HT1080 (cell line): ENCODE measurements at places on chromosomes 6 and 20. TPM values are rescaled to one million over a fixed set of nuclear protein-coding genes. Genes with fewer than 3 reads are reported as not detected.

DNA sequence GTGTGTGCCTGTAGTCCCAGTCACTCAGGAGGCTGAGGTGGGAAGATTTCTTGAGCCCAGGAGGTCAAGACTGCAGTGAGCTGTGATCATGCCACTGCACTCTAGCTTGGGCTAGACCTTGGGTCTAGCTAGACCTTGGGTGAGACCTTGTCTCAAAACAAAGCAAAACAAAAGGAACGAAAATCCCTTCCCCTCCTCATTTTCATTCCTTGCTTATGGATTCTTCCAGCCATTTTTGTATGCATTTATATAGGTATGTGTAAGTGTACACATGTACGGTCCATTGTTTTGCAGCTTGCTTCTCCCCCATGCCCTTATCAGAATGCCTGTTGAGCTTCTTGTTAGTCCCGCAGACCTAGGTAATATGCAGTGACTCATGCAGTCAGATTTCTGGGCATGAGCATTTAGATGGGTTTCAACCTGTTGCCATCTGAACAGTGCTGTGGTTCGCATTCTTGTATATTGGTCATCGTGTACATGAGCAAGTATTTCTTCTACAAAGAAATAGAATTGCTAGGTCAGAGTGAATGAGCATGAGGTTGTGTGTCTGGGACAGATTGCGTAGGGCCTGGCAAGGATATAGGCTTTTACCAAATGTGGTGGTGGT is 73.2 kb downstream of the ATRN start:
- peak; percentile 31 for DNase-seq

DNA sequence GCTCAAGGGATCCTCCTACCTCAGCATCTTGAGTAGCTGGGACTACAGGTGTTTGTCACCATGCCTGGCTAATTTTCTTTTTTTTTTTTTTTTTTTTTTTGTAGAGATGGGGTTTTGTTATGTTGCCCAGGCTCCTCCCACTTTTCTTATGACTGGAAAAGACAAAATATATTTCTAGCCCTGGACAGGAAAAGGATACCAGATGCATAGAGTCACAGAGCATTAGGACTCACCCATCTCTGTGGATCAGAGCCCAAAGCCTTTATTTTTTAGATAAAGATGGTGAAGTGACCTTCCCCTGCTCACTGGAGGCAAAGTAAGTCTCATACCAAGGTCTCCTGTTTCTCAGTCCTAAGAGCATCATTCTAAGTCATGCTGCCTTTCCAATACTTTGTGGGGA is 3.4 kb downstream of the TRIM10 start:
- DNase-seq = no peak

DNA sequence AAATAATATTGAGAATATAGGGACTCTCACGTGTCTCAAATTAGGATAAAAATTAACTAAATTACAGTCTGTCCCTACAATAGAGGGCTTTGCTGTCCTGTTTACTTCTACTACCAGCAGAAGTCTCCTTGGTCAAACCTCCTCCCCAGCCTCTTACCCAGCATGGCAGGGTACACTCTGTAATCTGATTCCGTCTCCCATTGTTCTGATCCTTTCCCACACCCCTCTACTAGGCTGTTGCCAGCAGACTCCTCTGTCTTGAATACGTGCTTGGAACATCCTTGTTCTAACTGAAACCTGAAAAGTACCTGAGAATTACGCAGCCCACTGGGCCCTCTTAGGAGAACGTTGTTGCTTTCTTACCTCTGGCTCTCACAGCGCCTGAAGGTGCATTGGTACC is 112.2 kb upstream of the PREP start:
- no peak for DNase-seq

DNA sequence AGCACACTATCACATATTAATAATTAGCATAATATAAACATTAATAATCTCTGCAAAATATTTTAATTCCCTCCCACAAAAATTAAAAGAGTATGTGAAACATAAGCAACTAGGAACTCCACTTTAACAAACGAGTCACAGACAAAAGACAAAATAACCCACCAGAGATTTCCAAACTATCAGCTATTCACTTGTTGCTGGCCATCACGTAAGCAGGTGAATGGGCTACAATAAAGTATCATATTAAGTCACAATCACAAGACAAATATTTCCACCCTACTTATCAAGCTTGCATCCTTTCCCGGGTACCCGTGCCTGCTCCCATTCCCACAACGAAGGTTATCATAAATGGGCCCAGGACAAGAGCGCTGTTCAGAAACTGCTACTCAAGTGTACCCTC is 2.5 kb downstream of the HDAC2 start:
- DNase-seq = no peak

HLA-DRA gene
- total RNA-seq = 0.33 and 0.61 TPM in 2 replicates

MRAP2 gene
- 0.43 TPM in 2 replicates for total RNA-seq
